ENCODE measurements at places on chromosomes 1 and 21.

DNA sequence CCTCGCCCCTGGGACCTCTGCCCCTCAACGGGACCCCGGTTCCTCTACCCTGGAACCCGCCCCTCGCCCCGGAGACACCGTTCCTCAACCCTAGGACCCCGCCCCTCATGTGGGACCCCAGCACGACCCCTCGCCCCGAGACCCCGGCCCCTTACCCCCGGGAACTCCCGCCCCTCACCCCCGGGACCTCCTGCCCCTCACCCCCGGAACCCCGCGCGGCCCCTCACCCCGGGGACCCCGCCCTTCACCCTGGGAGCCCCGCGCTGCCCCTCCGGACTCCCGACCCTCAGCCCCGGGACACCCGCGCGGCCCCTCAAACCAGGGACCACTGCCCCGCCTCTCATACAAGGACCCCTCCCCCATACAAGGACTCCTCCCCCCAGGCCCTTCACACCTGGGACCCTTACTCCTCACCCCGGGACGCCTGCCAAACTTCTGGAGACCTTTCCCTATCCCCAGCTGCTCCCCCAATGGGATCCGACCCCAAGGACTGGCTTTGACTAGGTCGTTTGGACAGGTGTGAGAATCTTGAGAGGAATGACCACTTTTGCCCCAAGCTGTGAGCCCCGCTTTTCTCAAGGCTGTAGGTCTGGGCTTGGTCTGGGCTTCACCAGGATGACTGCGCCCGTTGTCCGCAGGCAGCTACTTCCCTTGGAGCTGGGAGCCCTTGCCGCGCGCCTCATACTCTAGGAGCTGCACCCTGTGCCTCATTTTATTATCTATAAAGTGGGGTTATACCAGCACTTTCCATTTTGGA, 843 bp downstream of the DIP2A start:
- peaks cover 8% of the 10 kb centered on the region for H3K36me3 ChIP-seq
- H3K4me1 ChIP-seq: peaks cover 53% of the 10 kb centered on the region
- H3K27me3 ChIP-seq: no peaks in the 10 kb centered on the region
- peak; percentile 20 for DNase-seq
- peak overlapping the region; percentile 83 for H3K27ac ChIP-seq
- peak overlapping the region; percentile 90 for H3K4me3 ChIP-seq

DNA sequence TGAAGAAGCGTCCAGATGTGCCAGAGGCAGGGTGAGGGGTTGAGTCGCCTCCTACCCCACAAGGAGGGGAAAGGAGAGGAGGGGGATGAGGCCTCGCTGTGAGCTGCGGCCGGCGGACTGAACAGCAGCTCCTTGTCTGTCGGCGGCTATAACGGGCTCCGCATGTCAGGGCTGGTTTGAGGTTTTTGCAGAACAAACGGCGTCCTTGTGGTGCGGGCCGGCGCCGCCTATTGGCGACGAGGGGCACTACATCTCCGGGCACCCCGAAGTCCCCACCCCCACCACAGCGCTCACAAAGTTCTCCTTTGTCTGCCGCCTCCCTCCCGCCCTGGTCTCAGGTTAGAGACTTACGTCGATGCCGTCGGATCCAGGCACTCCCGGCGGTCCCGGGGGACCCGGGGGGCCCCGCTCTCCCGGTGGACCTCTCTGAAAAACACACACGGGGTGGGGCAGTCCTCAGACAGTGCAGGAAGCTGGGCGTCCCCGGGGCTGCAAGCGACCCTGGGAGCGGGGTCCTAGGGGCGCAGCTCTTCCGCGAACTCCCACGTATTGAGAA, 1.8 kb downstream of the COL9A2 start:
- H3K36me3 ChIP-seq: no peaks in the 10 kb centered on the region
- peaks cover 66% of the 10 kb centered on the region for H3K4me1 ChIP-seq
- H3K27ac ChIP-seq: peak overlapping the region; percentile 20
- DNase-seq: peak; percentile 88
- peaks cover 21% of the 10 kb centered on the region for H3K27me3 ChIP-seq

DNA sequence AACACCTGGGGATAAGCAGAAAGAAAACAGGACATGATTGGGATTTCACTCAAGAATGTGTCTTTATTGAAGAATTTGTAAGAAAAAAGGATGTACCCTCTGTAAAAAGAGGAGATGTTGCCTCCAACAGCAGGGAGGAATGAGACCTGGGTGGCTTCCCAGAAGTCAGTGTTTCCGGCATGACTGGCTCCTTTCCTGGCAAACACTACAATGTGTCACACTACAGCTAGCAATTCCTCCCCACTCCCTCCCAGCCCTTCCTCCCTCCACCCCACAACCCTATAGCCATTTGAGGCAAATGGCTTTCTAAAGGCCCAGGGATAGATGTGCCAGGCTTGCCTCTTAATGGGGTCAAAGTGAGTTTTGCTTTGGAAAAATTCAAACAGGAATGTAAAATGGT, 11.5 kb upstream of the COL8A2 start:
- DNase-seq: no peak
- H3K4me1 ChIP-seq: peaks cover 25% of the 10 kb centered on the region
- no peak overlapping the region for H3K4me3 ChIP-seq
- H3K36me3 ChIP-seq: no peaks in the 10 kb centered on the region
- H3K27me3 ChIP-seq: no peaks in the 10 kb centered on the region

- no peak for DNase-seq
- H3K36me3 ChIP-seq: no peaks in the 10 kb centered on the region
- no peaks in the 10 kb centered on the region for H3K4me1 ChIP-seq
- H3K27me3 ChIP-seq: no peaks in the 10 kb centered on the region
- H3K4me3 ChIP-seq: no peak overlapping the region
Observed at GRCh38 chr1:184463680-184464079, 76.9 kb downstream of the C1orf21 start.

- H3K36me3 ChIP-seq: no peaks in the 10 kb centered on the region
- no peaks in the 10 kb centered on the region for H3K4me1 ChIP-seq
- no peak overlapping the region for H3K27ac ChIP-seq
- H3K27me3 ChIP-seq: peaks cover 5% of the 10 kb centered on the region
- no peak overlapping the region for H3K4me3 ChIP-seq
Observed at GRCh38 chr1:200112290-200112689, 84.8 kb downstream of the NR5A2 start.

DNA sequence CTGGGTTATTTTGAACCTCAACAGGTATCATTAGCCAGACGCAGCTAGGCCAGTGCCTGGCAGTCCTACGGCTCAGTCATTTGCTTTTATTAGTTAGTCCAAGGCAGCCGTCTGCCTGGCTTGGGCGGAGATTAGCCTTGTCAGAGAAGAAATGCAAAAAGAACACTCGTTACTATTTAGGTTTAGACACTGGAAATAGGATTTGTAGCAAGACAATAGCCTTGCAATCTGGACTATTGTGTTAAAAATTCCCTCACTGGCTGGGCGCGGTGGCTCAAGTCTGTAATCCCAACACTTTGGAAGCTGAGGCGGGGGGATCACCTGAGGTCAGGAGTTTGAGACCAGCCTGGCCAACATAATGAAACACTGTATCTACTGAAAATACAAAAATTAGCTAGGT, 11.0 kb upstream of the PRKCZ start:
- no peak overlapping the region for H3K4me3 ChIP-seq
- no peak for DNase-seq
- H3K36me3 ChIP-seq: no peaks in the 10 kb centered on the region
- H3K27me3 ChIP-seq: no peaks in the 10 kb centered on the region
- no peak overlapping the region for H3K27ac ChIP-seq
- H3K4me1 ChIP-seq: peaks cover 5% of the 10 kb centered on the region

- no peak overlapping the region for H3K4me3 ChIP-seq
- peaks cover 28% of the 10 kb centered on the region for H3K27me3 ChIP-seq
- peaks cover 2% of the 10 kb centered on the region for H3K36me3 ChIP-seq
- no peak for DNase-seq
- H3K27ac ChIP-seq: no peak overlapping the region
Observed at GRCh38 chr1:61341426-61341825, 259.1 kb downstream of the NFIA start.

GRCh38 chr1:38000529-38001455, 4.5 kb downstream of the FHL3 start:
- H3K27me3 ChIP-seq: no peaks in the 10 kb centered on the region
- no peak for DNase-seq
- peak overlapping the region; percentile 86 for H3K27ac ChIP-seq
- peaks cover 52% of the 10 kb centered on the region for H3K4me1 ChIP-seq
- H3K4me3 ChIP-seq: peak overlapping the region; percentile 33
- H3K36me3 ChIP-seq: peaks cover 6% of the 10 kb centered on the region

DNA sequence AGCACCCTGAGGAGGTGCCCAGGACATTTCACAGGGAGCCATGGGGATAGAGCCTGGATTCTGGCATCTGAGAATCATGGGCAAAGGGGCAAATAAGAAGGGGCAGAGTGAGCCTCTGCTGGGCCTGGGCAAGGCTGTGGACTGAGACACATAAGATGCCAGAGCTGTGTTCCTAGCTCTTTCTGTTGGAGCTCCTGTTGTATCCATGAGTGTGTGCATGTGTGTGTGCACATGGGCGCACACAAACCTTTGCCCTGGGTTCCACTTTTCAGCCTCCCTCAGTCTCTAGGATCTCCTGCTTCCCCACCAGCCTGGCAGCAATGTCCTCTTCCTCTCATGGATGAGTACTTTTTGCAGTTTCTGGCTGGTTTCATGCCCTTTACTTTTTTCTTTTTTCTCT, 44.0 kb downstream of the ATF3 start:
- peaks cover 19% of the 10 kb centered on the region for H3K27me3 ChIP-seq
- H3K27ac ChIP-seq: no peak overlapping the region
- H3K36me3 ChIP-seq: no peaks in the 10 kb centered on the region
- no peaks in the 10 kb centered on the region for H3K4me1 ChIP-seq

GRCh38 chr1:24317956-24318614, 1.1 kb upstream of the GRHL3 start:
- H3K4me3 ChIP-seq: no peak overlapping the region
- no peak overlapping the region for H3K27ac ChIP-seq
- peaks cover 73% of the 10 kb centered on the region for H3K27me3 ChIP-seq
- H3K36me3 ChIP-seq: no peaks in the 10 kb centered on the region

- DNase-seq: no peak
- H3K36me3 ChIP-seq: peaks cover 15% of the 10 kb centered on the region
- H3K4me3 ChIP-seq: no peak overlapping the region
- H3K4me1 ChIP-seq: no peaks in the 10 kb centered on the region
Observed at GRCh38 chr1:39321979-39322378, 117.5 kb downstream of the MACF1 start.

DNA sequence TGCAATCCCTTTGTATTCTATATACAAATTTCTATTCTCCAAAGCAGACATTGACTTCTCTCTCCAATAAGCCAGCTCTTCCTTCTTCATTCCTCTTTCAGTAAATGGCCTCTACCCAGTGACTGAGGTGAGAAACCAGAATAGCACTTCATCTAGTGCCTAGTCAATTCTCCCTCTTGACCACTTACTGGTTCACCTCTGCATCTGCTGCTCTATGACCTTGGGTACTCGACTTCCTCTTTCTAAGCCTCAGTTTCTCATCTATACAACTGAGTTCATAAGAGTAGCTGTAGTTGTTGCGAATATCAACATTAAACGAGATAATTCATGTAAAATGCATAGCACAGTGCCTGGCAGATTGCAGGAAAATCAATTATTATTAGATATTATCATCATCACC, 12.4 kb downstream of the LYST start:
- H3K27me3 ChIP-seq: no peaks in the 10 kb centered on the region
- DNase-seq: no peak
- peak overlapping the region; percentile 11 for H3K4me3 ChIP-seq
- peaks cover 4% of the 10 kb centered on the region for H3K36me3 ChIP-seq

- no peak for DNase-seq
- H3K27ac ChIP-seq: peak overlapping the region; percentile 31
- H3K27me3 ChIP-seq: no peaks in the 10 kb centered on the region
Observed at GRCh38 chr1:186009039-186009737, 275.0 kb downstream of the HMCN1 start.

DNA sequence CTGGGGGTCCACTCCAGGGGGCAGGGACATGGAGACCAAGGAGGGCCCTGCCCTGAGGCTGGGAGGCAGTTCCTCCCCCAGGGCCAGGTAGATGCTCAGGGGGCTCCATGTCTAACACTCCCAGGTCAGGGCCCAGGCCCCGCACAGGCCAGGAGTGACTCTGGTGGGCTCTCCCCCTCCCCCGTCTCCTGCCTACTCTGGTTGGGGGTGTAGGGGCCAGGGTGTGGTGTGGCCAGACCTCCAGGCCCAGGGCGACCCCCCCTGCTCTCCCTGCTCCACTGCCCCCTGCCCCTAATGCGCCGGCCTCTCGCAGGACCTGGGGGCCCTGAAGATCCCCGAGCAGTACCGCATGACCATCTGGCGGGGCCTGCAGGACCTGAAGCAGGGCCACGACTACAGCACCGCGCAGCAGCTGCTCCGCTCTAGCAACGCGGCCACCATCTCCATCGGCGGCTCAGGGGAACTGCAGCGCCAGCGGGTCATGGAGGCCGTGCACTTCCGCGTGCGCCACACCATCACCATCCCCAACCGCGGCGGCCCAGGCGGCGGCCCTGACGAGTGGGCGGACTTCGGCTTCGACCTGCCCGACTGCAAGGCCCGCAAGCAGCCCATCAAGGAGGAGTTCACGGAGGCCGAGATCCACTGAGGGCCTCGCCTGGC, 19.7 kb upstream of the CCDC27 start:
- DNase-seq: no peak
- no peak overlapping the region for H3K27ac ChIP-seq
- H3K36me3 ChIP-seq: no peaks in the 10 kb centered on the region
- peaks cover 8% of the 10 kb centered on the region for H3K27me3 ChIP-seq
- no peaks in the 10 kb centered on the region for H3K4me1 ChIP-seq

DNA sequence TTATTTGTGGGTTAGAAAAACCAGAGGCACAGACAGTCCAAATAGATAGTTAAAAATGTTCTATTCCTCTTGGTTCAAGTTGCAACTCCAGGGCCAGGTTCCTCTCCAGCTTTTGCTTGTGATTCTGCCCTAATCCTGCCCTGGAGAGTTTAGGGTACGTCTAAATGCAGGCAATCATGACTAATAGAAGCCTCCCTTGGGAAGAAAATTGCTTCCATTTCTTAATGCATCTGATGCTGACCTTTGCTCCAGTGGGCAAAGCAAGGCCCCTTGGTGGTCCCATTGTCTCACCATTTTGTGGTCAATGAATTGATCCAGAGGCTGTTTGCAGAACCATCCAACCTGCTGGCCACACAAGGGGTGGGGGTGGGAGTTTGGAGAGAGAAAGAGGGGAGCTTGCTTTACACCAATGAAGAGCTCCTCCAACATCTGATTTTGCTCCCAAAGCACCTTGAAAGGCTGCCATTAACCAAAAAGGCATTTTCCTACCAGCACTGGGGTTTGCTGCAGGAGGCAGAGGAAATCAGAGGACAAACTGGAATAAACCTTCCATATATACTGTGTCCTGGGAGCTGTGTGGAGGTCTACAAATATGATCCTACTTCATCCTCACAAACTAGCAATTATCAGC, 31.3 kb downstream of the C8B start:
- H3K36me3 ChIP-seq: no peaks in the 10 kb centered on the region
- no peak overlapping the region for H3K4me3 ChIP-seq
- DNase-seq: no peak

DNA sequence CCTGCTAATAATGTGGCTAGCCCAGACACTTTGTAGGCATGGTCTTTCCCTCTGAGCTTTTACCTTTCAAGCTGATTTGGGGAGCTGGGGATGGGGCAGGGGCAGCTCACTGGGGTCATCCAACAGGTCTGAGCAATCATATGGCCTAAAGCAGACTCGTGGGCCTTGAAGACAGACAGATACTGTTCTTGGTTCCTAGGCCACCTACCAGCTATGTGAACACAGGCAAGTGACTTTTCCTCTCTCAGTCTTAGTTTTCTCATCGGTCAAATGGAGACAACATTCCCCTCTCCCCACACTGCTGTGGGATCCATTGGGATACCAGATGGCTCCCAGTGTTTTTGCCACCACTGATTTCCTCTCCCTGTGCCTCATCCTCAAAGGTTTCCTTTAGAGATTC, 181.8 kb downstream of the RRAGC start:
- no peak for DNase-seq
- H3K27ac ChIP-seq: no peak overlapping the region
- no peaks in the 10 kb centered on the region for H3K4me1 ChIP-seq
- no peak overlapping the region for H3K4me3 ChIP-seq
- peaks cover 10% of the 10 kb centered on the region for H3K27me3 ChIP-seq
- H3K36me3 ChIP-seq: no peaks in the 10 kb centered on the region

All from activated T-cell treated with anti-CD3 and anti-CD28 coated beads, Interleukin-2, amount 50 U/mL, for 72 hours (primary cell).